ENCODE measurements at places on chromosomes 1 and 21.

DNA sequence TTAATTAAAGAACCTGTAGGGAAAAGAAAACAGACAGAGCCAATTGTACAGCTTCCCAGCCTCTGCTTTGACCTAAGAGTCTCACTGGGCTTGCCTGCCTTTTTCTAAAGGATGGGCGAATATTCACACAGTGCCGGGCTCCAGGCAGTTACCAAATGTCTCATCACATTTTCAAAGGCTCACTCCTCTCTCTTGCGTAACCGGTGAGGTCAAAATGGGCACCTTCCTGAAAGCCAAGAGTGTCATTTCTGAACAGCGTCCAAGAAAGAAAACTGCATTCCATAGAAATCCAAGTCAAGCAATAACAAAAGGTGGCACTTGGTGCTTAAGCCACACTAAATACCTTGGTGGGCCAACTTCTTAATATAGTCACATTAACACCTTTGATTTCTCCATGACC is 710 bp upstream of the PALMD start:
- peak; percentile 33 for DNase-seq

DNA sequence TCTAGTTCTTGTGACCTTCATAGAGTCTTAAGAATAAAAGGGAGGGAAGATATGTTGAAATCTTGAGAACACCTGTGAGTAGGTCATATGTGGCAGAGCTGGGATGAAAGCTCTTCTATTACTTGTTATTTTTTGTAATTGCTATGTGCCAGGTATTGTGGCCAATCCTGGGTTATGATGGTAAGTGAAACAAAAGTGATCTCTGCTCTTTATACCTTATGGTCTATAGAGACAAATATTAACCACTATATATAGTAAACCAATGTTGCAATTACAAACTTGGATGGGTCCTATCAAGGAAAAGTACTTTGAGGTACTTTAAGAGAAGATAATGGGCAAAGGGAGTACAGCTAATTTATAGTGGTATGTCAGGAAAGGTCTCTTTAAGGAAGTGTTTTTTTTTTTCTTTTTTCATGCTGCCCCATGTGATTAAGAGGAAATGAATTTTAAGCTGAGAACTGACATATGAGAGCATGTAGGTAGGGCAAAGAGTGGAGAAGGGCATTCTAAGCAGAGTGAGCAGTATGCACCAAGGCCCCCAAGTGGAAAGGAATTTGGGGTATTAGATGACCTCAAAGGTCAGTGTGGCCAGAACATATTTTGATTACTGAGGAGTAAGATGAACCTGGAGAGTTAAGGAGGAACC is 43.3 kb downstream of the POU2F1 start:
- DNase-seq = peak; percentile 6

GRCh38 chr21:41653243-41653953 is 113.5 kb downstream of the RIPK4 start:
- DNase-seq = no peak

- no peak for DNase-seq
Observed at GRCh38 chr1:35763201-35763600, 6.6 kb downstream of the CLSPN start.

DNA sequence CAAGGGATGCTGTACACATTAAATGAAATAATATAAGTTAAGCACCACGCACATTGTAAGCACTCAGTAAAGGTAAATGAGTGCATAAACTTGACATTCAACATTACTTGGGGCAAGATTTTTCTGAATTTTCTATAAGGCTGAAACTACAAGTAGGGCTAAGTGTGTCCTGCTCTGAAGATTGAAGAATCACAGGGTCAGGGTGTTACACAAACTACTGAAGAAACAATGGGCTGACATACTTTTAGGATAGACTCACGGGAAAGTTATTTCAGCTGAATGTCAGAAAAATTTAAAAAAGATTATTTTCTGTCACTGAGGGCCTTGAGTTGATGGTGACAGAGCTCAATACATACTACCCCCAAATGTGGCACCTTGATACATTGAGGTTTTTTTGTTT is 644.2 kb upstream of the PLXNA2 start:
- no peak for DNase-seq

GRCh38 chr1:206668351-206668750 is 16.4 kb upstream of the MAPKAPK2 start:
- no peak for DNase-seq

DNA sequence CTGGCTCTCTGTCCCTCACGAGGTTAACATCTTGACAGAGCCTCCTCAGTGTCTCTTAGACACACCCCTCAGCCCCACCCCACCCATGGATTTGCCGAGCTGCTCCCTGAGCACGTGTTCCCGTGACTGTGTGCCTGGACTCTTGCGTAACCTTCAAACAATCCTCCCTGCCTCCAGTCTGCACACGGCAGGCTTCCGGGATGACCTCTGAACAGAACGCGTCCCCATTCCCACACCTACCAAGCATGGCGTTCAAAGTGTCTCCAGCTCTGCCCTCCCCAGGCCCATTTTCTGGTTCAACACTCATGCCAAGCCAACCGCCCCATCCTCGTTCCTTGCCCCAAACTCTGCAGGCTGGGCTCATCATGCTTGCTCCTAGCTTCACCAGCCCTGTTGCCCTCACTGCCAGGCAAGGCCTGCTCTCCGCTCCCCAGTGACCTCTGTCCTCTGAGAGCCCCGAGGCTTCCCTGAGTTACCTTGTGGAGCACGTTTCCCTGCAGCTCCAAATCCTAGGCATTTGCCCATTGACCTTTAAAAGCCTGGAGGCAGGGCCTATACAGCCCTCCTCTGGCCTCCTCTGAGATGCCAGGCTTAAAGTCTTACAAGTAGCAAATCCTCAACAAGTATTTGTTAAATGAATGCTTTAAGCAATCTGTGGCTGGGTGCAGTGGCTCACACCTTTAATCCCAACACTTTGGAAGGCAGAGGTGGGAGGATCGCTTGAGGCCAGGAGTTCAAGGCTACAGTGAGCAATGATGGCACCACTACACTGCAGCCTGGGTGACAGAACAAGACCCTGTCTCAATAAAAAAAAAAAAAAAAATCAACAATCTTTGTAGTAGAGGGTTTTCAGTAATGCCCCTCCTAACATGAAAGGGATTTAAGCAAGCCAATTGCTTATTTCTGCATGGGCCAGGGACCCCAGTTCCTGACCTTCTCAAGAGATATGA is 5.0 kb downstream of the AGT start:
- DNase-seq = no peak

DNA sequence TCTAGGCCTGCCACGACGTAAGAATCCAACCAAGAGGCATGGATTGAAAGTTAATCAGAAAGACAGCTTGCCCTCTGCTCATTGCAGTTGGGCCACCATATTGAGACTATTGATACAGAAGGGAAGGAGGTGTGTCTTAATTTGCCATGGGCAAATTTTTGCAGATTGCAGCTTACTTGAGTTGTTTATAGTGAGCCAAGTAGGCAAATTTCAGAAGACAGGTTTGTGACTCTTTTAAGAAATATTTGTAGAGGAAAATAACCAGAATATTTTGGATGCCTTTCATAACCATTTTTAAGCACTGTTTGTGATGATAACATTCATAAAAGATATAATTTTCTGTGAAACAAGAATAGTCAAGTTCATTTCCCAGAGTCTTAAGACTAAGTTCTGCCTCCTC is 74.1 kb downstream of the PRDM2 start:
- DNase-seq = no peak

DNA sequence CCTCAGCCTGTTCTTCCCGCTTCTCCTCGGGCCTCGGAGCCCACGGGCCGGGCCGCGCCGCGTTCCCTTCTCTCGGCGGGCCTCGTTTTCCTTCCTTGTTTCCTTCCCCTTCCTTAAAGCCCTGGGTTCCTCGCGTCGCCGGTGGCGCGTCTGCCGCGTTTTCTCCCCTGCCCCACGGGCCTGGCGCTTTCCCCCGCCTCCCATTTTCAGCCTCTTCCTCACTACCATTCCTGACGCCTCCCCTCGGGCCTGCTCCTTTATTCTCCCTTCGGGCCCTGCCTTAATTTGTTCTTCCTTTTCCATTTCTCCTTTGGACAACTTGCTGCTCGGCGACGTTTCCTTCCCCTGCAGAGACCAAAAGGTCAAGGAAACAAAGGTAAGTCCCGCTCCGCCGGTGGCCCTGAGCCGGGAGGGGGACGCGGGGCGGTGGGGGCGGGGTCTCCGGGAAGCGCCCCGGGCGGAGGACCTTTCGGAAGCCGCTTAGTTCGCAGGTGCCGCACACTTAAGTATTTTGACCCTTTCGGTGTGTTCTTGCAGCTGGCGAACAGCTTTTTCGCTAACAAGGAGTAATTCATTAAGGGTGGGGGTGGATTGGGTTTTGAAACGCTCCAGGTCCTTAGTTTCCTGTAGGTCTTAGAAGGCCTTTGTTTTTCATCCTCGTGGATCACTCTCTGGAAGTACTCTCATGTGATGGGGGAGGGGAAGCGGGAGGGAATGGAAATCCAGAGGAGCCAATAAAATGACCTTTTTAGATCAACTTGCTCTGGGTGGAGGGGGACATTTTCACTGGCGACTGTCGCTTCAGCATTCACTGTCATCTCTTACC is 780 bp downstream of the YTHDF2 start:
- DNase-seq = peak; percentile 69

DNA sequence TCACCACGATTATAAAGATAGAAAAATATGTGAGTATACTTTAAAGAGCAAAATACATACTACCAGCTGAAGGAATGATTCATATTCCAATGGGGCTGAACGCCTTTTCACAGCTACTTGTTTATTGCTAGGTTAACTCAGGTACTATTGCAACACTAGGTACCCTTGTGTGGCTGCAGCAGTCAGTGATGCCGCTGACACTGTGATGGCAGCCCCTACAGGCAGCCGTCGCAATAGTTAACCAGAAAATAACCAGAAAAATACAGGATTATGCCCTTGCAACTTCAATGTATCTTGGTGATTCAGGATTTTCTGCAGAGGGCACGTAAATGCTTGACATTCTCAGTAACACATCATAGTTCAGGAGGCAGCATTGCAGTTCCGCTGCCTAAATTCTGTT is 1.6 kb upstream of the MARK1 start:
- no peak for DNase-seq

DNA sequence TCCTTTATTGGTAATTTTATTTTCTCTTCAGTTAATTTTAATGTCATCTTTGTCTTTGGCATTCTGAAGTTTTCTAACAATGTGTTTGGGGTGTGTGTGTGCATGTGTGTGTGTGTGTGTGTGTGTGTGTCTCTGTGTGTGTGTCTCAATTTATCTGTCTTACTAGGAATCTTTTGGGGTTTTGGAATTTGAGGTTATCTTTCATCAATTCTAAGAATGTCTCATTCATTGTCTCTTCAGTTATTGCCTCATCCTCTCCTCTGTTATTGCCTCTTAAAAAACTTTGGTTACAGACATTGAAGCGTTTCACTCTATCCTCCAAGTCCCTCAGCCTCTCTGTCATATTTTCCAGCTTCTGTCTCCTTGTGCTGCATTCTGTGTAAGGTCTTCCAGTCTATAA is 18.1 kb upstream of the SAMD13 start:
- DNase-seq = no peak

GRCh38 chr1:162215902-162216301 is 146.4 kb downstream of the NOS1AP start:
- peak; percentile 28 for DNase-seq

GRCh38 chr1:209766051-209766450 is 10.2 kb downstream of the TRAF3IP3 start:
- DNase-seq = no peak

GRCh38 chr21:40425981-40426380 is 421.0 kb downstream of the DSCAM start:
- no peak for DNase-seq

DNA sequence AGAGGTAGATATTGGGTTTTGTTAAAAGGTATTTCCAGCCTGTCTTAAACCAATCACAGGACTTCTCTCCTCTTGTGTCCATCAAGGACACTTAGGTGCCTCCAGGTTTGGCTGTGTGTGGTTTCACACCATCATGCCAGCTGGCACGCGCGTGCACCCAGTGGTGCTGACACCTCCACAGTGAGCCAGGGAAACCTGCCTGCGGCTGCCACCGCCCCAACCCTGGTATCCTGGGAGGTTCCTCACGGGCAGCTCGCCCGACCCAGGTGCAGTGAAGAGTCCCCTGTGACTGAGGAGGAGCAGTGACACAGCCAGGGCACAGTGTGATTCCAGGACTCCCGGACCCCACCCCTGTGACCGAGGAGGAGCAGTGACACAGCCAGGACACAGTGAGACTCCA is 13.2 kb upstream of the COL6A2 start:
- DNase-seq = no peak

- DNase-seq = no peak
Observed at GRCh38 chr1:218835609-218836008, 338.1 kb upstream of the LYPLAL1 start.

DNA sequence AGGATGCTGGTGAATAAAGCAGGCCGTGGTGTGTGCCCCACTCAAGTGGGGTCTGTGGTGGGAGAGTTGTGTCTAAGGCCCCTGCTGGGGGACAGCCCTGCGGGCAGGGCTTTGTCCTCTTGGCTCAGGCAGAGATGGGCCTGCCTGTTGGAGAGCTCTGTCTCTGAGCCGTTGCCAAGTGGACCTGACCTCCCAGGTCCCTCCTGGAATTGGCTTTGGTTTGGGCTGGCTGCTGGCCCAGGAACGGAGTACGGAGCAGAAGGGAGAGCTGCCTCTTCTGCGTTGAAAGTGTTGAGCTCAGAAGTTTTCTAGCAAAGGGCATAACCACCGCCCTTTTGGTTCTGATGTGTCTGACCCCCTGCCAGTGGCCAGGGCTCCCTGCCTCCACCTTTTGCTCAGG is 153.9 kb downstream of the PEX14 start:
- no peak for DNase-seq

DNA sequence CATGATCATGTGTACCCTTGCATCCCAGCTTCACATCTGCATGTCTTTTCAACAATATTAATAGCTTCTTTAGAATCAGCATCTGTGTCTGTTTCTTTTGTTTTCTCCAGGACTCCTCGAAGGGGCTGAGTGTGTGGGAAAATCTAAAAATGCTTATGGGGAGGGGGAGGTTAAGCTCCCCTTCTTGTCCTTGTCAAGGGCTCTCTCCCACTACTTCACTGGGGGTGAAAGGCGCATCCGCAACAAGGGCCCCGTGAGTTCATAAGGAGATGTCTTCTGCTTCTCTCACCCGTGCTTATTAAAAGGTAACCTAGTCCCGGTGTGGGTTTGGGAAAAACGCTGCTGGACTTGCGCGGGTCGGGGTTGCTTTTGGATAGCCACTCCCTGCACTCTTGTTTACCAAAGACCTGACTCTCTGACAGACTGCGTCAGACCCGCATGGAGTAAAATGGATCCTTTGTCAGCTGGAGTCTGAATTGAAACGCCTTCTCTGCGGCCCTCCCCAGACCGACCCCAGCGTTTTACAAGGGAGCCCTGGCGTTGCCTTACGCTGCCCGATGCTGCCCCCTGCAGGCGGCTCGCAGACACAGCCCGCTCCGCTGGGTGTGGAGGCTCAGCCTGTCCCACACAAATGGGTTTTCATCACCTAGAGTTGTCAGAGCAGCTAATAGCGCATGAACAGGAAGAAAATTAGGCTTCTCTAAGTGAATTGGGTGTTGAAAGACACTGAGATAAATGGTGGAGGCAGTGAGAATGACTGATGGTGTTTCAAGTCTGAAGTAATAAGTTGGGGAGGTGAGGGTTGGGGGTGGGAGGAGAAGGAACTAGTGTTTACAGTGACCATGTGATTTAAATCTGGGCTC is 53.8 kb downstream of the IER5 start:
- DNase-seq = peak; percentile 87
